T follicular helper cell (primary cell): ENCODE measurements at places on chromosomes 6 and 20.

DNA sequence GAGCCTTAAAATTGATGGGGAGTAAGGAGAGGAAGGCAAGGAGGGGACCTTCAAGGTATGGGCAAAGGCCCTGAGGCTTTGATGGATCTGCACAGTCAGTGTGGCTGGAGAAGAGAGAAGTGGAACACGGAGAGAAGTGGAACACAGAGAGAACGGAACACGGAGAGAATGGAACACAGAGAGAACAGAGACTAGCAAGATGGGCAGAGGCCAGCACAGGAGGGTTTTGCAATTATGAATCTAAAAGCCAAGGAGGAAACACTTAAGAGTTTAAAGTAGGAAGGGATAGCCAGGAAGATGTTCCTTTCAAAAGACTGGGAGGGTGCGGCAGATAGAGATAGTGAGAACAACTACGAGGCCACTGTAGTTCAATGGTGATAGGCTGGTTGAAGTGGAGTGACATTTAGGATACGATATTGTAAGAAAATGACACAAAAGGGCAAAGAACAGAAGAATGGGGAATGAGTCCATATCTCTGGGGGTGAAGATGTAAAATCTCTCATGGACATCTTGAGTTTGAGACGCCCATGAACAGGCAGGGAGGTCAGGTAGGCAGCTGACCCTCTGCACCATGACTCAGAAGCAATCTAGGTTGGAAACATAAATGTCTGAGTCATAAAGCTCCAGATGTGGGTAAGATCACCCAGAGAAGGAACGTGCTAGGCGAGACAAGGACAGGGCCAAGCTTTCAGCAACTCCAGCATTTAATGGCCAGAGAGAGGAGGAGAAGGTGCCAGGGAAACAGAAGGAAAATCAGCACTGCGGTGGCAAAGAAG lies 25.4 kb downstream of the ZMYND8 start:
- DNase-seq: no peak

DNA sequence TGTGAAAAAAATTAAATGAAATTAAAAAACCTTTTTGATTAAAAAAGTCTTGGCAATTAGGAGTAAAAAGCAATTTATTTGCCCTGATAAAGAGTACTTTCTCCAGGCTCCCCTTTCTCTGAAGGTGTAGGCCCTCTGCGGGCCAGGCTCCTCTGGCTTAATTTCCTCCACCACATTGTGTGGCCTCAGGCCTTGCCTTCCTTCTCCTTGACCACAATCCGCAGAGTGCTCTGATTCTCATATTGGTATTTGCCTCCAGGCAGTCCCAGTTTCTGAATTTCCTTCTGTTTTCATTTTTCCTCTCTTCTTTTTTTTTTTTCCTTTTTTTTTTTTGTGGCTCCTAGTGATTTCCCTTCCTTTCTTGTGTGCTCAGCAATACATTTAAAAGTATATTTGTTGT lies 96.4 kb downstream of the AIG1 start:
- DNase-seq: no peak

GRCh38 chr6:130708338-130708737 lies 118.9 kb upstream of the SMLR1 start:
- DNase-seq: no peak

- DNase-seq: no peak
Measured at GRCh38 chr6:128024046-128024445, 123.2 kb upstream of the THEMIS start.

- DNase-seq: no peak
Measured at GRCh38 chr6:35729722-35730121, 7.1 kb upstream of the ARMC12 start.

DNA sequence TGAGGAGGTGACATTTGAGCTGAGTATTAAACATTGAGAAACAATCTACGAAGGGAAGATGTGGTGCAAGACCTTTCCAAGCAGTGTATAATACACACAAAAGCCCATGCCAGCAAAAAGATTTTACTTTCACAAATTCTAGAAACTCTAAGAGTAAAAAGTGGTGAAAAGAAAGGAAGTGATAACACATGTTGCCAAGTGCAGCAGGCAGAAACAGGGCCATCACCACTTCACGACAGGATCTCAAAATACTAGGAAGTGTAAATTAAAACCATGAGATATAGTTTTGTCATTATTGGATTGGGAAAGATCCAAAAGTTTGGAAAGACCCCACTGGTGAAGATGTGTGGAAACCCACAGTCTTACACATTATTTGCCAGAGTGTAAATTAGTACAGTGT lies 1.7 kb upstream of the ENTPD6 start:
- DNase-seq: no peak

DNA sequence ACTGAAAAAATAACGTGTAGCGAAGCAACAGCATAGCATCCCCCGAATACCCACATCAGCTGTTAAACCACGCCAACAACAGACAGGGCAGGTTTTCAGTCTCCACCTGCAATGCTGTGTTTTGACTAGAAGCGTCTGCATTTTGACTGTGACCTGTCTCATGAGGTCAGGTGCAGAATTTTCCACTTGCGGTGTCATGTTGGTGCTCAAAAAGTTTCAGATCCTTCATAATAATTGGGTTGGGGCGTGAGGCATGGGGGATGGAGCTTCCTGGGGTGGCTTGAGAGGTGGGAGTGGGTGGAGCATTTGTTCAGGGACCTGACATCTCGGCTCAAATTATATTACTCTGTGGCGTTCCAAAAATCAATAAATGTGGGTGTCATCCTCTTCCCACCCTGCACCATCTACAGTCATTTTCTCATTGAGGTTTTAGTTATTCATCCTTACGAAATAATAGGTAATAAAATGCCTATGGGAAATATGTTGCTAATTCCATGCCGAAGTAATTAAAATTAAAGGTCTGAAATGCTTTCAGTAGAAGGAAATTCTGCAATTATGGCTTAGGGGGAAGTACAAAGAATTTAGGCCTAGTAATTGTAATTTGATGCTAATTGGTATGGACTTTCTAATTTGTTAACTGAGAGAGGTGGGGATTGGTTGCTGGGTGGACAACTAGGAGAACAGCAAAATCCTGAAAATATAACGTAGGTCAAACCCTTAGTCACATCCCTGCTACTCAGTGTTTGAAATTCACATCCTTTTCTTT lies 81.0 kb downstream of the TIAM2 start:
- no peak for DNase-seq

DNA sequence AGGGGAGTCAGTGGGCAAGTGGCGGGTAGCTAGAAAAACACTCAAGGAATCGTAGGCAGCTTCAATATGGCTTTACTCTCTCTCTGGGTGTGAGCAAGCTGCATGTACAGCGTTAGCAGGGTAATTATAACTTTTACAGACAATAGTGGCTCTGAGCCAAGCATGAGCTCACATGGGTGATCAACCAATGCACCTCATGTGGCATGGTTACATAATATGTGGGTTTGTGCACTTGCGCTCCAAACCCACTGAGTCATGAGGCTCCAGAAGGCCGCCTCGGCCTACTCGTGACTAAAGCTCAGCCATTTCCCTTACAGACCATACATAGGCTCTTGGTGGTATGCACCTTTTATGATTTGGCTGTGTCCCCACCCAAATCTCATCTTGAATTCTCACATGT lies 78.4 kb upstream of the FBXL4 start:
- no peak for DNase-seq
